ENCODE measurements at places on chromosomes 16 and 17.

GRCh38 chr16:73735018-73735417, 561.6 kb upstream of the PSMD7 start:
- no peak for DNase-seq

DNA sequence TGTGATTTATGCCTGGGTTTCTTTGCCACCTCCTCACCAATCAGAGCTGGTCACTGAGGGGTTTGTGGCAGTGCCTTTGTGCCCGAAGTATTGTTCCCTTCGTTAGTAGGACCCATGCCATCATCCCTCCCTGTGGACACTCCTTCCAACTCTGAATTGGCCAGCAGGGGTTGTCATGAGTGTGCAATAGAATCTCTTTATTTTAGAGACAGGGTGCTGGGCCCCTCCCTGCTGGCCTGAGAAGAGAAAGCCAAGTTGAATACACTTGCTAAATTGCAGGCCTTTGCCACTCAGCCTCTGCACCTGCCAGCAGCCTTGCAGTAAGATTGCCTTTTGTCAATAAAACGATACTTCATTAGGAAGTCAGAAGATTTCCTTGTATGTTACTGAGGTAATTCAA, 40.7 kb upstream of the SLC12A3 start:
- DNase-seq, result no peak

- DNase-seq, result no peak
Measured at GRCh38 chr16:30786115-30786935, 680 bp downstream of the ZNF629 start.

GRCh38 chr17:45996282-45996937, 2.6 kb upstream of the STH start:
- no peak for DNase-seq

DNA sequence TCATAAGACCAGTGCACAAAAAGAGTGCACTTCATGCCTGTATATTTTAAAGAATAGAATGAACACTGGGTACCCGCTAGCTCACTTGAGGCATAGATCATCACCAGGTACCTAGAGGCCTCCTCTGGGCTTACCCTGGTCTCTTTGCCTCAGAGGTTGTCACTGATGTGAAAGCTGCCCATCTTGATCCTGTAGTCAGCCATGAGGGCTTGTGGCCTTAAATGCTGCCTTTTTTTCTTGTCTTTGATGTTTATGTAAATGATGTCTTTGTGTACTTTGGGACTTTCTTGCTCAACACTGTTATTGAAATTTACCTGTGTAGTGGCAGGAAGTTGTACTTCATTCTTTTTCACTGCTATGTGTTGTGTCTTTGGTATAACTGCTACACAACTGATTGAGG, 26.8 kb upstream of the SLC5A10 start:
- no peak for DNase-seq

- DNase-seq, result no peak
Measured at GRCh38 chr16:24515186-24515585, 24.2 kb upstream of the RBBP6 start.

DNA sequence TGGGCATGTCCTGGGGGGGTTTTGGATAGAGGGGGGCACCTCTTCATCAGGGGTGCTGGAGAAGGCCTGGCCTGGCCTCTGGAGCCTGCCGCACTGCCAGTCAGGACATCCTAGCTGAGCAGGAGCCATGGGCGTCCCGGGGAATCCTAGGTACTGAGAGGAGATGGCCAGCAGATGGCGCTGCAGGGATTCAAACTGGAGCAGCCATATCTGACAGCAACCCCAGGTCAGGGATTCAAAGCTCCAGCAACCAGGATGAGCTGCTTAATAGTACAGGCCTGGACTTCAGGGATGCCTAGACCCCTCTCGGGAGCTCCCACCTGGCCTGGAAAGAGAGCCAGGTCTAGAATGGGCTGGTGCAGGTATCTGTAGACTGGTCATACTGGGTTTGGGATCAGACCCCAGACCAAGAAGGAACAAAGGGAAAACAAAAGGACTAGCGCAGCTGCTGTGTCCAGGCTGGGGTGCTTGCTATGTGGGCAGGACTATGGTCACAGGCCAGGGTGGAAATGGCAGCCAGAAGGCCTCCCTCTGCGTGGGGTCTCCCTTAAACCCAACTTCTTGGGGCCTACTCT, 306.9 kb upstream of the RBFOX1 start:
- no peak for DNase-seq

GRCh38 chr17:66975614-66976378, 11.3 kb downstream of the CACNG4 start:
- no peak for DNase-seq

GRCh38 chr16:15404792-15405191, 9.2 kb downstream of the MPV17L start:
- DNase-seq, result no peak

DNA sequence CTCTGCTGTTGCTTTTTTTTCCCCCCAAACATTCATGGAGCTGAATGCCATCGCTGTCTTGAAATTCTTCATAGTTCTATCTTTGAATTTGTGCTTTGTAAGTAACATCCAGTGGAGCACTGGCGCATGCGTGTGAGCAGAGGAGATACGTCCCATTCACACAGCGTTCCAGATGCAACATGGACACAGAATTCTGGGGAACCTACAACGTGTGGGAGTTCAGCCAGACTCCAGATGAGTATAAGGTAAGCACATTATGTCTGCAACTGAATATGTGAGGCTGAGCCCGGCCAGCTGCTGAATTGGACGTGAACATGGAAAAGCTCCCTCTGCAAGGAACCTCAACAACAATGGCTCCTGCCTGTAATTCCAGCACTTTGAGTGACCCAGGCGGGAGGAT, 4.3 kb upstream of the ATP1B2 start:
- no peak for DNase-seq

DNA sequence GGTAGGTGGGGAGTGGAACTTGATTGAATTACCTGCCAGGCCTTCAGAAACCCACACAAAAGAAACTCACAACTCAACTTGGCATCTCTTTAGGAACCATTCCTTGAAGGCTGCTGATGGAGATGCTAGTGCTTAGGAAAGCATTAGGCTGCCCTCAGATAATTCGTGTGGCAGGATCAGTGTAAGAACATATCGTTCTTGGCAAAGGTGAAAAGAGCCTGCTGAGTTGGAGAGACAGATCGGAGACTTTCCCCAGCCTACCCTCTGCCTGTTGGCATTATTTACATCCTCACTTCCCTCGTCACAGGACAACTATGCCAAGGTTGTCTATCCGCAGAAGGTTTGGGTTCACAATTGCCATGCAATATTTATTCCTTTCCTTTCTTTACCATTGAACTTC, 120.0 kb upstream of the HS3ST3A1 start:
- no peak for DNase-seq

DNA sequence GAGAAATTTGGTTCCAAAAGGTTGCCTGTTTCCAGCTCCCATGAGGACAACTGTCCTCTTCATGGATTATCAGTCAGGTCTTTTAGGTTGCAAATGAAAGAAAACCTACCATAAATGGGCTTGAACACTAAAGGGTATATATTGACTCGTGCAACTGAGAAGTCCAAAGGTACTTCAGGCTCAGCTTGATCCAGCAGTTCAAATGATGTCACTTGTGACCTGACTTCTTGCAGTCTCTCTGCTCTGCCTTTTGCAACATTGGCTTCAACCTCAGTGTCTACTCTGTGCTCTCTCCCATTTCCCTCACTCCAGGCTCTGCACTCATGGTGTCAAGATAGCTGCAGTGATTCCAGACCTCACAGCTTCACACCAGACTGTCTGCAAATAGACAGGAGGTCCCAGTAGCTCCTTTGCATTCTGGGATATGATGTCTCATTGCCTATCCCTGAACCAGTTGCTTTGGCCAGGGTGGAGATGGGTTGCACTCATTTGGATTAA, 5.5 kb upstream of the CALB2 start:
- DNase-seq, result no peak

DNA sequence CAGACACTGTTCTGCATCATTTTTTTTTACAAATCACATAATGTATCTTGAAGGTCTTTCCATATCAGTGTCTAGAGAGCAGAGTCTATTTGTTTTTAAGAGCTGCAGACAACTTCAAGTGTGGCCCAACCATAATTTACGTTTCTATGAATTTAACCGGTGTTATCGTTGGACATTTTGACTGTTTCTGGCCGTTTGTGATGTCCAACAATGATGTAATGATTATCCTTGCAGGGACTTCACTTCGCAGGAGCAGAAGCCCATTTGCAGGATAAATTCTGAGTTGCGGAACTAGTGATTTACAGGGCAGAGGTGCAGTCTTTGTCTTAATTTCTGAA, 26.9 kb upstream of the HLF start:
- no peak for DNase-seq

DNA sequence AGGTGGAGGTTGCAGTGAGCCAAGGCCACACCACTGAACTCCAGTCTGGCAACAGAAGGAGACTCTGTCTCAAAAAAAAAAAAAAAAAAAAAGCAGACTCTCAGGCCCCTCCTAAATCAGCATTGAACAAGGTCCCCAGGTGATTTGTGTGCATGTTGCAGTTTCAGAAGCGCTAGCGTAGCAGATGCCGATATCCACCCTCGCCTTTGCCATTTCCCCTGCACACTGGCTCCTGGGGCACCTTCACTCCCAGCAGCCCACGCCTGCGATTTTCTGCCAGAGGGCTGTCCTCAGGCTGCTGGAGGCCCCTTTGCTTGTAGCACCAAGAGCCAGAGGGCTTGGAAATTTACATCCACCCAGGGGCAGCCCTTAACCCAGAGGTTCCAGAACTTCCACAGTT, 95.6 kb downstream of the WSCD1 start:
- no peak for DNase-seq

DNA sequence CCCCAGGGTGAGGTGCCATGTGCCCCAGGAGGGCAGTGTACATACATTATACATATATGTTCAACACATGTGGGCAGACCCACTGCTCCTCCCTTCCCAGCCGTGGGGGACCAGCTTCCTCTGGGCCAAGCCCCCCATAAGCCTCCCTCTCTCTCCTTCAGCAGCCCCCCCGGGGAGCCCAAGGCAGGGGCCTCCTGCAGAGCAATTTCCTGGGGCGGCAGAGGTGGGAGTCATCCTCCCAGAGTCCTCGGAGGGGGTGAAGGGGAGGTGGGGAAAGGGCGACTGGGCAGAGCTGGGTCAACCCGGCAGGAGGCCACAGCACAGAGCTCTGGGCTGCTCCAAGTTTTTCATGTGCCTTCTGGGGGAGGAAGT, 235.1 kb downstream of the ZNF423 start:
- no peak for DNase-seq

- peak; percentile 19 for DNase-seq
Measured at GRCh38 chr17:74176546-74177001, 26.9 kb upstream of the RPL38 start.

GRCh38 chr17:79034931-79035485, 11.0 kb downstream of the C1QTNF1 start:
- DNase-seq, result no peak

GRCh38 chr16:89656435-89657121, 930 bp downstream of the CHMP1A start:
- DNase-seq, result no peak

DNA sequence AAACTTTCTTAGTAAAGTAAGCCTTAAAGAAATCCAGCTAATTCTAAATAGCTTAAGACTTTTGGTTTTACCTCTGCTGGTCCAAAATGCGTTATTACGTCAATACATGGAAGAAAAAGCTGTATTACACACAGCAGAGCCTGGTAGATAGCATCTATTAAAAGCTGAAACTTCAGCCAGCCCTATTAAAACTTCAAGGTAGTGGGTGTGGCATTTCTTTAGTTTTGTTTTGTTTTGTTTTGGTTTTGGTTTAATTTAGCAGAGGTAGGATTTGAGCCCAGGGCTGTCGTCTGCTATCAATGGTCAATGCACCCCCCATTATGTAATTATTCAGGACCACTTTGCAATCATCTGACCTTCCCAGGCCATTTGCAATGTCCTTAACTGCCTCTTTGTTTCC, 318.4 kb upstream of the MAF start:
- no peak for DNase-seq

GRCh38 chr16:12315330-12316136, 339.0 kb downstream of the SNX29 start:
- no peak for DNase-seq

- DNase-seq, result peak; percentile 55
Measured at GRCh38 chr16:29811896-29812665, at the start of gene PRRT2. Gene PRRT2, plus strand, starts transcription at chr16:29812193. Its CDS starts 862 bp downstream, at chr16:29813055.
